ENCODE measurements at places on chromosomes 6 and 20. TPM values are rescaled to one million over a fixed set of nuclear protein-coding genes. Genes with fewer than 3 reads are reported as not detected.

MAPK14 gene
- 89.3 TPM for total RNA-seq

SLC17A2 gene
- not detected for total RNA-seq

TFAP2C gene
- total RNA-seq = not detected

CFAP206 gene
- 0.29 TPM for total RNA-seq

FAXC gene
- total RNA-seq = 0.19 TPM

LPIN3 gene
- 0.65 TPM for total RNA-seq

Data from vein endothelial cell (primary cell).